Activated CD8-positive, alpha-beta memory T cell treated with anti-CD3 and anti-CD28 coated beads, Interleukin-2, amount 10 ng/mL, durations not matched to agents 7 days and 5 days (primary cell): ENCODE measurements at places on chromosomes 3 and 15. TPM values are rescaled to one million over a fixed set of nuclear protein-coding genes. Genes with fewer than 3 reads are reported as not detected.

- no peak overlapping the region for H3K27ac ChIP-seq
- DNase-seq = no peak
- H3K27me3 ChIP-seq = no peaks in the 10 kb centered on the region
- H3K4me3 ChIP-seq = no peak overlapping the region
- H3K36me3 ChIP-seq = no peaks in the 10 kb centered on the region
Observed at GRCh38 chr3:164620956-164621355, 457.3 kb downstream of the SI start.

The MEGF11 gene
- total RNA-seq = not detected

The GOLGA8T gene
- total RNA-seq = 0.77 TPM

The PARP15 gene
- total RNA-seq = 36.1 TPM

DNA sequence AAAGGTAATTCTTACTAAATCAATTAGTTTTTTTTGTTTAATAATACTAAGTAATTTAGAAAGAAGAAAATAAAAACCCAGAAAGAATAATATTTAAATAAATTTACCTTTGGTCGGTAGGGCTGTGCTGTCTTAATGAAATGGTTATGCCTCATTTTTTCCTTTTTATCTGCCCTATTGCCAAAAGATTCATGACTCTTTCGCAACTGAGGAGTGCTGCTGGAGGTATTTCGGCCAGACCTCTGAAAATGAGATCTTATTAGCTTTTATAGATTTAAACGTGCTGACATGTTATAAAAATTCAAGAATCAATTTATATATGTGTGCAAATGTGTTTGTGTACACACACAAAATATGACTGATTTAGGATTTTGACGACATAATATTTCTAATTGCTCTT, 67.1 kb upstream of the USP50 start:
- peaks cover 34% of the 10 kb centered on the region for H3K36me3 ChIP-seq
- no peaks in the 10 kb centered on the region for H3K27me3 ChIP-seq
- no peak overlapping the region for H3K27ac ChIP-seq

- no peaks in the 10 kb centered on the region for H3K36me3 ChIP-seq
- no peak overlapping the region for H3K4me3 ChIP-seq
- DNase-seq = no peak
- peaks cover 12% of the 10 kb centered on the region for H3K27me3 ChIP-seq
Observed at GRCh38 chr3:134944429-134944828, 149.4 kb downstream of the EPHB1 start.

DNA sequence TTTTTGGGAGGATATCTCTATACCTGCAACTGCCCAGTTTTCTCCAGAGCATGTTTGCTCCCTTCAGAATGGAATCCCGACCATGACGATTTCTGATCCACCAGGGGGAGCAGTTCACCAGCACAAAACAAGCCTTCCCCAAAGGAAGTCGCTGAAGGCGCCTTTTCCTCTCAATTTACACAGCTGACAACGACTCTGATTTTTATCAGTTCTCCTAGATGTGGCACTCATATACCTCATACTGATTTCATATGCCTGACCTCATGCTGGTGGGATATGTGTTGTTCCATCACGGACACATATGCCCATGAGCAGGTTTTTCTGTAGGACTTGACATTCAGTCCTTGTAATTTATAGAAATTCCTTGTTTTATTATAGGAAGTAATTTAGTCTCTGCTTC, 1028.2 kb downstream of the MCTP2 start:
- peak; percentile 63 for DNase-seq
- peaks cover 2% of the 10 kb centered on the region for H3K4me1 ChIP-seq
- H3K27ac ChIP-seq = no peak overlapping the region
- H3K36me3 ChIP-seq = no peaks in the 10 kb centered on the region
- no peak overlapping the region for H3K4me3 ChIP-seq

The SPCS1 gene
- total RNA-seq = 87.3 TPM

- peaks cover 54% of the 10 kb centered on the region for H3K4me1 ChIP-seq
- H3K4me3 ChIP-seq = no peak overlapping the region
- H3K27ac ChIP-seq = peak overlapping the region; percentile 62
- no peak for DNase-seq
- H3K27me3 ChIP-seq = no peaks in the 10 kb centered on the region
Observed at GRCh38 chr3:160437083-160437455, 12.5 kb downstream of the TRIM59 start.

DNA sequence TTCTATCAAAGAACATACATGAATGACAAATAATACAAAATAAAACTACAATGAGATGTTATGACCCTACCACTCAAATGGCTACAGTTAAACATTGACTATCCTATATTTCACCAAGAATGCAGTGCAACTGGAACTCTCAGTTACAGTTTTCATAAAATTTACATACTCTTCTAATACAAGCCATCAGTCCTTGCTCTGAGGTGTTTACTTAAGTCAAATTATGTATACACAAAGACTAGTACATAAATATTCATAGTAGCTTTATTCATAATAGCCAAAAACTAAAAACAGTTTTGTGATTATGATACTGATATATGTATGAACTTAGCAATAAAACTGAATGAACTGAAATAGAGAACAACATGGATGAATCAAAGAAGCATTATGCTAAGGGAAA, 19.2 kb downstream of the MLF1 start:
- no peaks in the 10 kb centered on the region for H3K4me1 ChIP-seq
- no peaks in the 10 kb centered on the region for H3K36me3 ChIP-seq
- H3K4me3 ChIP-seq = no peak overlapping the region
- peaks cover 3% of the 10 kb centered on the region for H3K27me3 ChIP-seq

DNA sequence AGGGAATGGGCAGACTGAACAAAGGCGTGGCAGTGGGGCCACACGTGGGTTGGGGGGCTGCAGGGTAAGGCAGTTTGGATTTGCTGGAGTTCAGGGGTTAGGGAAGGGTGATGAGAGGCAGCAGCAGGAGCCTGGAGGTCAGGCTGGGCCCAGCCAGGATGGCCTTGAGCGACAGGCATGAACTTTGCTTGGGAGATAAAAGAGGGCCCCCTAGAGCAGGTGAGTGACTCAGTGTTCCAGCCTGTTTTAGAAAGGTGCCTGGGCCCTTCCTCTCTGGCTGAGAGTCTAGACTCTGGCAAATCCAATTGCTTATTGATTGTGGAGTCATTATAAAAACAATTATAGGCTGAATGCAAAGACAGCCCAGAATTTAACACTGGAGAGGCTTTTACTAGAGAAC, 75.1 kb downstream of the RAB11A start:
- H3K27me3 ChIP-seq = peaks cover 35% of the 10 kb centered on the region
- peaks cover 26% of the 10 kb centered on the region for H3K4me1 ChIP-seq
- no peak overlapping the region for H3K27ac ChIP-seq
- no peak overlapping the region for H3K4me3 ChIP-seq
- no peak for DNase-seq

The SPTBN5 gene
- 0.91 TPM for total RNA-seq

GRCh38 chr3:169008776-169009358, 654.6 kb downstream of the MECOM start:
- H3K4me3 ChIP-seq = no peak overlapping the region
- no peaks in the 10 kb centered on the region for H3K4me1 ChIP-seq
- no peak for DNase-seq
- no peaks in the 10 kb centered on the region for H3K27me3 ChIP-seq
- no peak overlapping the region for H3K27ac ChIP-seq

GRCh38 chr3:138377804-138378203, 29.4 kb downstream of the MRAS start:
- H3K27me3 ChIP-seq = peaks cover 11% of the 10 kb centered on the region
- H3K36me3 ChIP-seq = no peaks in the 10 kb centered on the region
- H3K27ac ChIP-seq = no peak overlapping the region
- no peaks in the 10 kb centered on the region for H3K4me1 ChIP-seq
- DNase-seq = no peak
- no peak overlapping the region for H3K4me3 ChIP-seq

DNA sequence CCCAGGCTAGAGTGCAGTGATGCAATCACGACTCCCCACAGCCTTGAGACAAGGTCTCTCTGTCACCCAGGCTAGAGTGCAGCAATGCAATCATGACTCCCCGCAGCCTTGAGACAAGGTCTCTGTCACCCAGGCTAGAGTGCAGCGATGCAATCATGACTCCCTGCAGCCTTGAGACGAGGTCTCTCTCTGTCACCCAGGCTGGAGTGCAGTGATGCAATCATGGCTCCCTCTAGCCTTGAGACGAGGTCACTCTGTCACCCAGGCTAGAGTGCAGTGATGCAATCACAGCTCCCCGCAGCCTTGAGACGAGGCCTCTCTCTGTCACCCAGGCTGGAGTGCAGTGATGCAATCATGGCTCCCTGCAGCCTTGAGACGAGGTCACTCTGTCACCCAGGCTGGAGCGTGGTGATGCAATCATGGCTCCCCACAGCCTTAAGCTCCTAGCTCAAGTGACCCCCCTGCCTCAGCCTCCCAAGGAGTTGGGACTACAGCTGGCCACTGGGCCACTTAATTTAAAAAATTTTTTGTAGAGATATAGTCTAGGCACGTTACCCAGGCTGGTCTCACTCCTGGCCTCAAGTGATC, 26.1 kb downstream of the TFRC start:
- DNase-seq = no peak
- H3K4me3 ChIP-seq = no peak overlapping the region
- H3K4me1 ChIP-seq = peaks cover 4% of the 10 kb centered on the region
- no peak overlapping the region for H3K27ac ChIP-seq
- H3K27me3 ChIP-seq = no peaks in the 10 kb centered on the region

DNA sequence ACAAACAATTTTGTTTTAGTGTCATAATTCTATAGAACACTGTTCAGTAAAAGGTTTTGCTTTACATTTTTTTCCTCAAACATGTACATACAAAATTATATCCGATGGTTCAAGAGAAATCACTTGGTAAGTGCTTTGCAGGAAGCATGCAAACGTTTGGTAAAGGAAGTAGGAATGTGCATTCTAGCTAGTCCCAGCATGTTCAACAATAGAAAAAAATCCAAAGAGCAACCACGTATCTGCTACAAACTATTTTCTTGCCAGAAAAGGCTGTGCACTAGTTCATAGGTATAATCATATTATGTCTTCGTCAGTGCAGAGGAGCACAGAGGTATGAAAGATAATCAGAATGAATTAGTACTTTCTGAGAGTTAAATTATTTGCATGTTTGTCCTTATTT, 58.0 kb downstream of the GPR160 start:
- no peak overlapping the region for H3K4me3 ChIP-seq
- H3K4me1 ChIP-seq = peaks cover 18% of the 10 kb centered on the region
- H3K27ac ChIP-seq = no peak overlapping the region
- DNase-seq = no peak
- peaks cover 74% of the 10 kb centered on the region for H3K36me3 ChIP-seq
- H3K27me3 ChIP-seq = no peaks in the 10 kb centered on the region

The RFTN1 gene
- 96.7 TPM for total RNA-seq

DNA sequence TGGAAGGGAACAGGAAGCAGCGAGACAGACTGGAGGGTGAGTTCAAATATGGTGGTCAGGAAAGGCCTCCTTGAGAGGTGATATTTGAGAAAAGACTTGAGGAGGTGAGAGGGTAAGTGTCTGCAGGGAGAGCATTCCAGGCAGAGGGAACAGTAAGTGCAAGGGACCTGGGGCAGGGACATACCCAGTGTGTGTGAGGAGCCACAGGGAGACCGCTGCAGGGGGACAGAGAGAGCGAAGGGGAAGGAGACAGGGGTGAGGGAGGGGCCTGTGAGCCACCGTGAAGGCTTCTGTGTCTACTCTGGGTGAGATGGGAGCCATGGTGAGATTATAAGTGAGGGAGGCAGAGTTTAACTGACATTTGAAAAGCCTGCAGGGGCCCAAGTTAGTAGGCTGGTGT, 38.0 kb downstream of the WNT7A start:
- no peak for DNase-seq
- H3K36me3 ChIP-seq = no peaks in the 10 kb centered on the region

GRCh38 chr3:100090669-100091005, 23.7 kb downstream of the FILIP1L start:
- peaks cover 10% of the 10 kb centered on the region for H3K27me3 ChIP-seq
- peak overlapping the region; percentile 9 for H3K27ac ChIP-seq
- no peak overlapping the region for H3K4me3 ChIP-seq
- peaks cover 31% of the 10 kb centered on the region for H3K36me3 ChIP-seq

DNA sequence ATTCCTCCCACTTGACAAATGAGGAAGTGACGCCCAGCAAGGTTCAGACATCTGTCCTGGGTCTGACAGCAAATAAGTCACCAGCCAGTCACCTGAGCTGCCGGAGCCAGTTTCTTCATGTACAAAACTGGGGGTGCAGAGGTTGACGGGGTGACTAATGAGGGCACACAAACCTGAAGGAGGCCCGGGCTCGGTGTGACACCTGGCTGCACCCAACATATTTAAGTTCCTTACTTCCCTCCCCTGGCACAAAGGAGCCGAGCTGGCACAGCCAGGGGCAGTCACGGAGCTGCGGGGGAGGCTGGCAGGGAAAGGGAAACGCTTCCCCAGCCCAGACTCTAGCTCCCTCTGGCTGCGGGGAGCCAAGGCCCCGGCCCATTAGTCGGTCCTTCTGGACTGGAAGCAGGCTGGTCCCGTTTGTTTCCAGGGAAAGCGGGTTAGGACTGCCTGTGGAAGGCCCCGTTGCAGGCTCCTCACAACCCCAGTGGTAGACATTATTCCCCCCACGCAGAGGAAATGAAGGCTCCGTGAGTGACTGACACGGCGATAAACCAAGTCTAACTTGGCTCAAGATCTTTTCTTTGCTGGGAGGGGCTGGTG, 2.3 kb downstream of the FBXL22 start:
- DNase-seq = peak; percentile 62
- H3K4me1 ChIP-seq = peaks cover 45% of the 10 kb centered on the region

- peaks cover 42% of the 10 kb centered on the region for H3K4me1 ChIP-seq
- peak overlapping the region; percentile 91 for H3K4me3 ChIP-seq
- no peaks in the 10 kb centered on the region for H3K27me3 ChIP-seq
- H3K36me3 ChIP-seq = no peaks in the 10 kb centered on the region
- DNase-seq = peak; percentile 76
Observed at GRCh38 chr15:41772720-41773331, 1.5 kb upstream of the MAPKBP1 start.

DNA sequence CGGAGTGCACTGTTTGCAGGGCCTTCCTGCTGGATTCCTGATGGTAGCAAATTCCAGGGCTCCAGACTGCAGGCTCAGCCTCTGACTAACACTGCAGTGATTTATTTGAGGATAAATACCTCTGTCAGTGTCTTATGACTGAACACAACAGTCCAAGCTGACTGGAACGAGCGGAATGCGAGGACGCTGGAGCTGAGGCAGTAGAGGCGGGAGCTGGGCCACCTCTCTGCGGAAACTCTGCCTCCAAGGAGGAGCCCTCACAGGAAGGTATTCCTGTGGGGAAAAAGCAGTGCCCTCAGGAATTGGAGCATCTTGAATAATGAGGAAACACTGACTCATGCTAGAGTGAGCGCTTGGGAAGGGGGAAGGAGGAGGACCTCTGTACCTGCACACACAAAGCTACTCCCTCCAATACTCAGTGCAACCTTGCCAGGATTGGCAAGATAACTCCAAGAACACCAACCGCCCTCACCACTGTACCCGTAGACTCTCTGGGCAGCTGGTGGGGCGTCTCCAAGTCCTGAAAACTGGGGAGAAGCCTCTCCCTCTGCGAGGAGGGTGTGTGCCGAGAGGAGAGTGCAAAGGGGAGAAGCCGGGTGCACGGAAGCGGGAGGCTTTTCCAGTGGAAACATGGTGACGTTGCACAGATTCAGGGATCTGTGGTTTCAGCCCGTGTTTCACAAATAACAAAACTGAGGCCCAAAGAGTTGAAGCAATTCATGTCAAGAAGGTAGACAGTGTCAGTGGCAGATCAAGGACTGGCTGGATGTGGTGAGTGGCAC, 43.0 kb downstream of the VGLL4 start:
- no peak overlapping the region for H3K4me3 ChIP-seq
- no peaks in the 10 kb centered on the region for H3K27me3 ChIP-seq
- H3K4me1 ChIP-seq = peaks cover 36% of the 10 kb centered on the region

- no peak overlapping the region for H3K4me3 ChIP-seq
- H3K36me3 ChIP-seq = no peaks in the 10 kb centered on the region
- H3K4me1 ChIP-seq = no peaks in the 10 kb centered on the region
- H3K27me3 ChIP-seq = no peaks in the 10 kb centered on the region
- DNase-seq = no peak
- H3K27ac ChIP-seq = no peak overlapping the region
Observed at GRCh38 chr3:78785004-78785403, 982.8 kb downstream of the ROBO1 start.

GRCh38 chr3:177823701-177824189, 626.5 kb upstream of the TBL1XR1 start:
- H3K36me3 ChIP-seq = no peaks in the 10 kb centered on the region
- H3K27me3 ChIP-seq = no peaks in the 10 kb centered on the region
- H3K4me1 ChIP-seq = peaks cover 4% of the 10 kb centered on the region
- no peak overlapping the region for H3K4me3 ChIP-seq
